OCI-M1 (cell line): ENCODE measurements at places on chromosomes 11 and 22.

DNA sequence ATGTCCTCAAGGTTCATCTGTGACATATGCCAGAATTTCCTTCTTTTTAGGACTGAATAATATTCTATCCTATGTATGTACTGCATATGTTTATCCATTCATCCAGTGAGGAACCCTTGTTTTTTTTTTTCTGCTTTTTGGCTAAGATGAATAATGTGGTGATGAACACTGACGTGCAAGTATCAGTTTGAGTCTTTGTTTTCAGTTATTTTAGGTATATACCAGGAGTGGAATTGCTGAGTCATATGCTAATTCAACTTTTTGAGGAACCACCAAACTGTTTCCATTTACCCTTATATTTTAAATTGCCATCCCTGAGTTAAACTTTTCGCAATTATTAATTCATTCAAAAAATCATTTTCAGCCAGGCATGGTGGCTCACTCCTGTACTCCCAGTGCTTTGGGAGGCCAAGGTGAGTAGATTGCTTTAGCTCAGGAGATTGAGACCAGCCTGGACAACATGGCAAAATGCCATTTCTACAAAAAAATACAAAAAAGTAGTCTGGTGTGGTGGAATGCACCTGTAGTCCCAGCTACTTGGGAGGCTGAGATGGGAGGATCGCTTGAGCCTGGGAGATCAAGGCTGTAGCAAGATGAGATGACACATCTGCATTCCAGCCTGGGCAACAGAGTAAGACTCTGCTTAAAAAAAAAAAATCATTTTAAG is 64.2 kb downstream of the MICAL2 start:
- peak; percentile 90 for DNase-seq

DNA sequence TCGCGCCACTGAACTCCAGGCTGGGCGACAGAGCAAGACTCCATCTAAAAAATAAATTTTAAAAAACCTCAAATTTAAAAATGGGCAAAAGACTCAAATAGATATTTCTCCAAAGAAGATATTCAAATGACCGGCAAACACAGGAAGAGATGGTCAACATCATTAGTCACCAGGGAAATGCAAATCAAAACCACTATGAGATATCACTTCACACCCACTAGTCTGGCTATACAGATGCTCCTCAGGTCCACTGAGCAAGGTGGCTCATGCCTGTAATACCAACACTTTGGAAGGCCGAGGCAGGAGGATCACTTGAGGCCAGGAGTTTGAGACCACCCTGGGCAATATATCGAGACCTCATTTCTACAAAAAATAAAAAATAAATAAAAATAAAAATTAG is 43.3 kb upstream of the SLC35C1 start:
- no peak for DNase-seq

DNA sequence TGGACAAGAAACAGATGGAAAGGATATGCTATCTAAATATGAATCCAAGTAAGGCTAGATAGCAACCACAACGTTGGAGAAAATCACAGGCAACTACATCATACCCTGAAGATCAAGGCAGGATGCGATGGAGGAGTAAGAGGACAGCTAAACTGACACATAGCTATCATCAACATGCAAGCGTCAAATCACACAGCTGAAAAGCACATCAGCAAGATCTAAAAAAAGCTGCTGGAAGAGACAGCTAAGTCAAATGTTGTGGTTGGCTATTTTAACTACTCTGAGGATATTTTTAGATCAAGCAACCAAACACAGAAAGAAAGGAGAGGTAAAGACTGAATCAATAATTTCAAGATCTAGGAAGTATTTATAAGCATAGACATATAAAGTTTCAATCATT is 466.9 kb downstream of the BRD1 start:
- no peak for DNase-seq

DNA sequence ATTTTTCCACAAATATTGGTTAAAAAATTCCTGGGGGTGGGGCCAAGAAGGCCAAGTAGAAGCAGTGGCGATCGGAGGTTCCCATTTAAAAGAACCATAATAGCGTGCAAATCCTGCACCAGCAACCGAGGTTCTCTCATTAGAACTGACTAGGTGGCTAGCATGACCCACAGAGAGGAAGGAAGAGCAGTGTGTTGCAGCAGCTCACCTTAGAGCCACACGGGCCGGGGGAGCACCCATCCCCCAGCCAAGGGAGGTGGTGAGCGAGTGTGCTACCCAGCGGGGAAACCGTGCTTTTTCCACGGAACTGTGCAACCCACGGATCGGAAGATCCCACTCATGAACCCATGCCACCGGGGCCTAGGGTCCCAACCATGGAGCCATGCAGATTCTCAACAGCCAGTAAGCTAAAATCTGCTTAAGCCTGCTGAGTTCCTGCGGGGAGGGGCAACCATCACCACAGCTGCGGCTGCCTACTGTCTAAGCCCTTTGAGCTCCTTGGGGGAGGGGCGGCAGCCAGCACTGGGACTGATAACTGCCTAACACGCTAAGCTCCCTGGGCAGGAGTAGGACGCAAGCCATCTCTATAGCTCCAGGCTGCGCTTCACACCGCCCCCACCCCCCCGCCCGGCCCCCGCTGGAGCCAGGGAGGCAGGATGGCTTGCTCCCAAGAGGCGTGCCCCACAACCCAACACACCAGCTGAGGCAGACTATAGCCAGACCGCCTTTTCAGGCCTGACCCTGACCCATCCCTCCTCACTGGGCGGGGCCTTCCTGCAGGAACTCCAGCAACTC is 21.0 kb upstream of the HTATIP2 start:
- DNase-seq: peak; percentile 45

DNA sequence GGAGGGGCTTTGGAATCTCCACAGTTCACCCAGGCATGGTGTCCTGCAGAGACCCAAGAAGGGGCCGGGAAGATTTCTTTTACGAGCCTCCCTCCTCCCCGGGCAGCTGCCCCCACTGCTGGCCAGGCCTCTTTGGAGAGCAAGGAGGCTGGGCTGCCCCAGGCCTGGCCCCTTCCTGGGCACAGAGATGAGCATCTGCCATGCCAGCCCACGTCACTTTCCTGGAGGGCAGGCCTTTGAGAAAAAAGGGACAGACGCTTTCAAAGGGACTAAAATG is 60.5 kb upstream of the FGF3 start:
- no peak for DNase-seq

DNA sequence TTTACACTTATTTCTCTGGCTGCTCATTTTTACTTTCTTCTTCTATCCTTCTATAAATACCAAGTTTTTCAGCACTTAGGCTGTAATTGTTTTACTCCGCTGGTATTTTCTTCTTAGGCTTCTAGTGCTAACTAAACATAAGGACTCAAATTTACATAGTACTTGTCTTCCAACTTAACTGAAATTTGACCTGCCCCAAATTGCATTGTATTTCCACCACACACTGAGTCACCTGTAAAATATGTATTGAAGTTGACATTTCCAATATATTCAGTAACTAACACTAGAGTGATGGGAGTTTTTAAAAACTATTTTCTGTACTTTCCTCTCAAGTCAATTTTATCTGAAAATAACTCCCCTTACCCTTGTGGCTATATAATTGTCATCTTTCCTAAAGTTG is 1794.1 kb upstream of the RAG2 start:
- DNase-seq: no peak

- DNase-seq: no peak
These were observed 11.0 kb downstream of the TNKS1BP1 start for GRCh38 chr11:57313788-57314135.

DNA sequence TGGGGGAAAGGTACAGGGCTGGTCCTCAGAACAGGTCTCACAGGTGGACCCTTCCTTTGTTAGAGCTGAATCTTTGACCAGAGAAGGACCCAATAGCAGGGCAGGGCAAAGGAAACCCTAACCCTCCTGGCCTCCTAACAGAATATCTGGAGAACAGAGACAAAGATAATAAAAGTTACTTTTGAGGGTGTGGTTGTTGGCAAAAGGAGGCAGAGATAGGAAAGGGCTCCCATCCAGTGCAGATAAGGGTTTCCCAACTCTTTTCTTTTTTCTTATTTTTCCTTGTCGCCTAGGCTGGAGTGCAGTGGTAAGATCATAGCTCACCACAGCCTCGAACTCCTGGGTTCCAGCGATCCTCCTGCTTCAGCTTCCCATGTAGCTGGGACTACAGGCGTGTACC is 11.9 kb downstream of the PCSK7 start:
- DNase-seq: no peak

GRCh38 chr11:107957109-107957588 is 28.9 kb downstream of the RAB39A start:
- DNase-seq: no peak

GRCh38 chr11:23278121-23278520 is 417.8 kb upstream of the CCDC179 start:
- no peak for DNase-seq

- no peak for DNase-seq
These were observed 28.0 kb upstream of the KCNJ11 start for GRCh38 chr11:17416492-17416891.

DNA sequence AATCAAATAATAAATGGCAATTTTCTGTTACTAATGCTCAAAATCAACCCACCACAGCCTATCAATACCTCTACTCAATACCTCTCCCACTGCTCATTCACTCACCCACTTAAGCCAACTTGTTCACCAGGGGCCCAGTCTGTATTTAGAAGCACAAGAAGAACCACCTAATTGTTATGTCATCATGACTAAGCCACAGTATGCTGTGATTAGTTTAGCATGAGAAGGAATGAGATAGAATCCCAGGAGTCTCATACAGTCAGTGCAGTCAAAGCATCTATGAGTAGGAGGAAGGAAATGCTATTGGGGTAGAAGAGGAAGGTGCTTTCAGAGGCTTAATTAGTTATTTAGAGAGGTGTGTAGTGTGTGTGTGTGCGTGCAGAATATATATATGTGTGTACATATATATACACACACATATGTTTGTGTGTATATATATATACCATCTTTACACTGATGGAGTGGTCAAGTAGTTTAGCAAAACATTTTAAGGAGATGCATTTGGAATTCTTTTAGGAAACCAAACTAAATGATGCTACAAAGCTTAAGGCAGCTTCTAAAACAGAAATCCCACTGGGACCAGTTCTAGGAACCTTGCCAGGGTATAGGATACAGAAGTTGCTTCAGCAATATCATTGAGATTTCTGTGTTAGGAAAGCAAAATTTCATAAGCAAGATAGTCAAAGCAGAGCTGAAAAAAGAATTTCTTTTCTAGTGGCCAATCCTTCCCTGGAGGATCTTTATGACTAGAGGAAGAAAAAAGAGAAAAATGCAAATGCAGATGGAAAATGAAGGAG is 27.5 kb downstream of the KCNA4 start:
- no peak for DNase-seq

DNA sequence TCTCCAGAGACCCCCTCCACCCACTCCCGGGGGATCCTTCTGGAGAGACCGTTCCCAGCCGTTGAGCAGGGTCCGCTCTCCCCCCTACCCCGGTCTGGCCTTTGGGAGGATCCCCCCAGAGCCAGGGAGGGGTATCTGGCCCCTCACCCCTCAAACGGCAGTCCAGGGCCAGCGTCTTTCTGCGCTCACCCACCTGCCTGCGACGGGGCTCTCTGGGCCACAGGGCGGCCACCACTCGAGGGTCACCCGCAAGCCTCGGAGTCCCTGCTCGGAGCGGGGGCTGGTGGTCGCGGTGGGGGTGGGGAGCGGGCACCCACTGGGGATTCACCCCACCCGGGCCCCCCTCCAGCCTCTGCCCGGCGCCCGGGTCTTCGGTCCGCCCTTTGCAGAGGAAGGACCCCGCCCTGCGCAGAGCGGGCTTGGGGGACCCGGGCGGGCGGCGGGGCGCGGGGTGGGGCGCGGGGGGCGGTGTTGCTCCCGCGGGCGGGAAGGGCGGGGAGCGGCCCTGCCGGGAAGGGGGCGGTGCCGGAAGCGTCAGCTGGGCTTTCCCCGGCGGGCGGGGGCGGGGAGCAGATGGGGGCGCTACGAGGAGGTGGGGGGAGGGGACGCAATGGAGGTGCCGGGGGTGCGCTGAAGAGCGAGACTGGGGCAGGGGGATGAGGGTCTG is 16.6 kb downstream of the CRELD2 start:
- DNase-seq: peak; percentile 9

GRCh38 chr11:8746331-8746974 is 63.9 kb downstream of the RPL27A start:
- DNase-seq: no peak

DNA sequence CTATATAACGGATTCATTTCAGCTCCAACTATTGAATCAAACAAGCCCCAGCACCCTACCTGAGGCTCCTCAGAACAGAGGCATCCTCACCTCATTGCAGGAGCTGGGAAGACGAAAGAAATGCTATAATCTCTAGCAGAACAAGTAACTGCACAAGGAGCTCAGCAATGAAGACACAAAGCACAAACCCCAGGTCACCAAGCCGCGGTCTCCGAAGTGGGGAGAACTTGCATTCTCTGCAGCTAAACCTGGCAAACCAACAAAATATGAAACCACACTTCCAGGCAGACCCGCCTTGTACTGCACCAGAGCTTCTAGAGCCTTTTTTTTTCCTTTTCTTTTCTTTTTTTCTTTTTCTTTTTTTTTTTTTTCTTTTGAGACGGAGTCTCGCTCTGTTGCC is 21.8 kb upstream of the CD5 start:
- no peak for DNase-seq

DNA sequence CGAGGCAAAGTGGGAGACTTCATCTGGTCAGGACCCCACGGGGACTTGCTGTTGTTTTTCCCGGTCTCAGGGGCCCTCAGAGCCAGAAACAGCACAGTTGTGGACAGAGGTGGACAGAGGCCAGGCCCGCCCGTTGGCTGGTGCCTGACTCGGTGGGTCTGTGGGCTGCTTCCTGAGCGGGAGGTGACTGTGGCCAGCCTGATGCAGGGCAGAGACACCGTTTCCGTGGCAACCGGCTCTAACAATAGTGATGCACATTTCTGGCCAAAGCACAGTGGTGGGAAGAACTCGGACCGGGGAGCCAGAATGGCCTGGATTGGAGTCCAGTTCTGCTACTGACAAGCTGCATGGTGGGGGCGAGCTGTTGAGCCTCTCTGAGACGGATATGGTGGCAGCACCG is 58.7 kb upstream of the ATXN10 start:
- no peak for DNase-seq

DNA sequence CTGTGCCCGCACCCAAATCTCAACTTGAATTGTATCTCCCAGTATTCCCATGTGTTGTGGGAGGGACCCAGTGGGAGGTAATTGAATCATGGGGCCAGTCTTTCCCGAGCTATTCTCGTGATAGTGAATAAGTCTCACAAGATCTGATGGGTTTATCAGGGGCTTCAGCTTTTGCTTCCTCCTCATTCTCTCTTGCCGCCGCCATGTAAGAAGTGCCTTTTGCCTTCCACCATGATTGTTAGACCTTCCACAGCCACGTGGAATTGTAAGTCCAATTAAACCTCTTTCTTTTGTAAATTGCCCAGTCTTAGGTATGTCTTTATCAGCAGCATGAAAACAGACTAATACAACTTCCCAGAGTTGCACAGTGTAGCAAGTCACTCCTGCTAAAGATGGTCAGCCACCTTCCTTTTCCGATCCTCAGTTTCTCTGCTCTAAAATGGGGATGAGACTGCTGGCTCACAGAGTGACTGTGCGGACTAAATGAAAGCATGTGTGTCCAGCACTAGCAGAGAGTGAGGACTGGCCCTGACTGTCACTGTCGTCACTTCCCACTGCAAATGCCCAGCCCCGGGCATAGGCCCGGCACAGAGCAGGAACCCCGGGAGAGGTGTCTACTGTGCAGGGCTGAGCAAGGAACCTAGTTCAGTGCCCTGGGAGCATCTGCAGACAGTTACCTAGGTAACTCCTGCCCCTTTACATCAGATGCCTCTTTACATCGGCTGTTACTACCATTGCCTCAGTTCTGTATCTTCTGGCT is 9.5 kb downstream of the TSKU start:
- DNase-seq: no peak
